Breast epithelium (tissue), 4 donors: ENCODE measurements at places on chromosomes 13 and 19. TPM values are rescaled to one million over a fixed set of nuclear protein-coding genes. Genes with fewer than 3 reads are reported as not detected.
A peak's percentile ranks its signal among the peaks of the same experiment; 100 is the strongest.

The PSPN gene
- total RNA-seq = 0.59 TPM

The PGLYRP1 gene
- not detected for total RNA-seq

The ZNF714 gene
- total RNA-seq = 11.1 TPM

The ZGLP1 gene
- 1.3 TPM for total RNA-seq

The LRRC25 gene
- total RNA-seq = 7.2 TPM

The ZNF71 gene
- 5.4 TPM for total RNA-seq

- no peak overlapping the region for H3K4me3 ChIP-seq
- peaks cover 7% of the 10 kb centered on the region for H3K4me1 ChIP-seq
- H3K36me3 ChIP-seq = no peaks in the 10 kb centered on the region
- H3K27ac ChIP-seq = peak overlapping the region; percentile 80
Observed at GRCh38 chr19:46812977-46813838, 24.8 kb upstream of the SLC1A5 start.

GRCh38 chr19:56637976-56638555 is 4.9 kb upstream of the SMIM17 start:
- DNase-seq = peak; percentile 31
- H3K27me3 ChIP-seq = peaks cover 10% of the 10 kb centered on the region
- H3K4me3 ChIP-seq = no peak overlapping the region
- no peak overlapping the region for H3K27ac ChIP-seq
- H3K4me1 ChIP-seq = no peaks in the 10 kb centered on the region

DNA sequence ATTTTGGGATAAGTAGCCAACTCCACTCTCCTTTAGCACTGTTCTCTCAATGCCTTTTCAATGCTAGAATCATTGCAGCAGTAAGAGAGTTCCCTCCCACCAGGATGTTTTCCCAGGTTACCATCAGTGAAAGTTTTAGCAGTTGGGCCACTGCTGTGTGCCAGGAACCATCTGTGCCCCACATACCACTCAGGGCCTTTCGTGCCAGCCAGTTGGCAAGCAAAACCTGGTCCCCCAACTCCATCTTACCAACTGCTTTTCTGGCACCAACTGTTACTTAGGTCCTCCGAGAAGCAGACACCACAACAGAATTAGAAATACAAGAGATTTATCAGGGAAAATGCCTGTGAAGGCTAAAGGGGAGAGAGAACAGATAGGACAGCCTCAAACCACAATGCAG is 533.4 kb upstream of the NBEA start:
- DNase-seq = no peak
- no peak overlapping the region for H3K27ac ChIP-seq
- H3K4me3 ChIP-seq = no peak overlapping the region
- H3K36me3 ChIP-seq = no peaks in the 10 kb centered on the region
- H3K4me1 ChIP-seq = no peaks in the 10 kb centered on the region

DNA sequence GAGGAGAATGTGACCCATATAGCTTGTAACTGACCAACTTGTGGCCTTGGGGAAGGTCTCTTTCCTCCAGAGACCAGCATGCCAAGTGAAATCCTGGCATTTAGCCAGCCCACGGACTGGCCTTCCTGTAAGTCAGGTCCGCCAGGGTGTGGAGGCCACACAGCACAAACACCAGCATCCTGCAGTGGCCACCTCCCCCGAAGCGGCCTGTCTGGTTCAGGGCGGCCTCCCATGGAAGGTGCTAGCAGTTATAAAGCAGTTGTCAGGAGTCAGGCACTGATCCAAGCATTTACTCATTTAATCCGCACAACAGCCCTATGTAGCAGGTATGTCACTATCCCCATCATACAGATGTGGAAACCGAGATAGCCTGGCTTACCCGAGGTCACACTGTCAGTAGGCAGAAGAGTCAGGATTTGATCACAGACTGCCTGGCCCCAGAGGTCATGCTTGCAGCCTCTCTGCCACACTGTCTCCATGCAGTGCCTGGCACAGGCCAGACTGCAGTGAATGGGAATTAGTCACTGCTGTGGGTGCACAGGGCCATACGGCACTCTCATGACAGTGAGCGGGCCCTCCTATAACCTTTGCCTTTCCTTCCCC is 36.7 kb downstream of the CAPN12 start:
- H3K4me3 ChIP-seq = no peak overlapping the region
- peaks cover 6% of the 10 kb centered on the region for H3K36me3 ChIP-seq
- DNase-seq = peak; percentile 85
- no peaks in the 10 kb centered on the region for H3K27me3 ChIP-seq

DNA sequence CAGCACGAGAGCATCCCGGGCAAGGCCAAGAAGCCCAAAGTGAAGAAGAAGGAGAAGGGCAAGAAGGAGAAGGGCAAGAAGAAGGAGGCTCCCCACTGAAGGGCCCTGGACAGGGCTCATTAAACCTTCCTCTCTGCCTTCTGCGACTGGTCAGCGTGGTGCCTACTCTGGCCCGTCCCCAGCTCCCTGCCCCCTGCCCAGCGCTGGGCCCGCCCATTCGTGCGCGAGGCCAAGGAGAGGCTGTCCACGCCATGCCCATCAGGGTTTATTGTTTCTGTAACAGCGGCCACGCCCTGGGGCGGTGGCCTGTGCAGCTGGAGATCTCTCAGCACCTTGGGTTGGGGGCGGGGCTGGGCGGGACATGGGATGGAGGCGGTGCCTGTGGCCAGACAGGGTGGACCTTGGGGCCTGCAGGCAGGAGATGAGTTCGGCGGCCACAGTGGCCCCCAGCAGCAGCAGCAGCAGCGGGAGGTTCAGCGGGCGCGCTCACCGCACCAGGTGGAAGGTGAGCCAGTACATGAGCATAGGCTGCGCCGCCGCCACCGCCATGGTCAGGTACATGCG is 897 bp downstream of the C19orf33 start:
- DNase-seq = peak; percentile 74
- H3K4me3 ChIP-seq = no peak overlapping the region
- H3K27ac ChIP-seq = peak overlapping the region; percentile 46
- no peaks in the 10 kb centered on the region for H3K27me3 ChIP-seq
- H3K4me1 ChIP-seq = no peaks in the 10 kb centered on the region

- no peaks in the 10 kb centered on the region for H3K36me3 ChIP-seq
- H3K27ac ChIP-seq = no peak overlapping the region
- no peaks in the 10 kb centered on the region for H3K4me1 ChIP-seq
Observed at GRCh38 chr19:20276011-20276731, 109.2 kb downstream of the ZNF486 start.

- peak overlapping the region; percentile 69 for H3K27ac ChIP-seq
- H3K27me3 ChIP-seq = no peaks in the 10 kb centered on the region
- no peaks in the 10 kb centered on the region for H3K36me3 ChIP-seq
Observed at GRCh38 chr19:13060964-13061927, 41.4 kb downstream of the LYL1 start.

GRCh38 chr19:49549045-49549444 is 21.2 kb downstream of the RCN3 start:
- no peaks in the 10 kb centered on the region for H3K36me3 ChIP-seq
- no peak for DNase-seq
- no peaks in the 10 kb centered on the region for H3K27me3 ChIP-seq
- H3K4me1 ChIP-seq = no peaks in the 10 kb centered on the region
- H3K4me3 ChIP-seq = no peak overlapping the region
